Progenitor cell of endocrine pancreas (in vitro differentiated cells): ENCODE measurements at places on chromosomes 3 and 15.

- DNase-seq: no peak
Observed at GRCh38 chr15:38050529-38051448, 116.3 kb downstream of the TMCO5A start.

DNA sequence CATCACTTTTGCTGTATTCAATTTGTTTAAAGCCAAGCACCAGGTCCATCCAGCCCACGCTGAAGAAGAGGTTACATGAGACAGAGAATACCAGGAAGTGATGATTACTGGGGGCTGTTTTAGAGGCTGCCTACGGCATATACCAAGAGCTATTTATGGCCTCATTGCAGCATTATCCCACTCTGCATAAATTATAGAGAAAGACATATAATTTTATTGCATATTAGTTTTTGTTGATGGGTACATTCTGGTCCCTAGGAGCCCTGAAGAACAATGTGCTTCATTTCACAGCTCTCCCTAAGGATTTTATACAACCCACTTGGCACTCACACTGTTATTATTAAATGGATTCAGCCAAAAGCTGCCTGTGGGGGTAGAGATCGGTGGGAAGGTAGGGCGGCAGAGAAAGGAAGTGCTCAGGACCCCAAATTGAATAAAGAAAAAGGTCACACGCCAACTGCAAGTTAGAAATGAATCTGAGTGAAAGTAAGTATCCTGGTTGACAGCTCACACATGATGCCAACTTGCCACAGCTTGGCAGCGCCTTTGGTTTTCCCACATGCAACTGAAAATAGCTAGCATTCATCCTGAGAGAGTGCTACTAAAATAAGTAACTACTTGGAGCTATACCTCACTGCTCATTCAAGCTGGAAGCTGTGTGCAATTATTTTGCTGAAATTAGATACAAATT is 73.7 kb downstream of the CCNL1 start:
- DNase-seq: no peak

DNA sequence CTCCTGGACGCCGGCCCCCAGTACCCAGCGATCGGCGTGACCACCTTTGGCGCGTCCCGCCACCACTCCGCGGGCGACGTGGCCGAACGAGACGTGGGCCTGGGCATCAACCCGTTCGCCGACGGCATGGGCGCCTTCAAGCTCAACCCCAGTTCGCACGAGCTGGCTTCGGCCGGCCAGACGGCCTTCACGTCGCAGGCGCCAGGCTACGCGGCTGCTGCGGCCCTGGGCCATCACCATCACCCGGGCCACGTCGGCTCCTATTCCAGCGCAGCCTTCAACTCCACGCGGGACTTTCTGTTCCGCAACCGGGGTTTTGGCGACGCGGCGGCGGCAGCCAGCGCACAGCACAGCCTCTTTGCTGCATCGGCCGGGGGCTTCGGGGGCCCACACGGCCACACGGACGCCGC is 956 bp downstream of the ZIC1 start:
- DNase-seq: no peak

GRCh38 chr15:70056091-70056680 is 41.5 kb downstream of the TLE3 start:
- DNase-seq: no peak

DNA sequence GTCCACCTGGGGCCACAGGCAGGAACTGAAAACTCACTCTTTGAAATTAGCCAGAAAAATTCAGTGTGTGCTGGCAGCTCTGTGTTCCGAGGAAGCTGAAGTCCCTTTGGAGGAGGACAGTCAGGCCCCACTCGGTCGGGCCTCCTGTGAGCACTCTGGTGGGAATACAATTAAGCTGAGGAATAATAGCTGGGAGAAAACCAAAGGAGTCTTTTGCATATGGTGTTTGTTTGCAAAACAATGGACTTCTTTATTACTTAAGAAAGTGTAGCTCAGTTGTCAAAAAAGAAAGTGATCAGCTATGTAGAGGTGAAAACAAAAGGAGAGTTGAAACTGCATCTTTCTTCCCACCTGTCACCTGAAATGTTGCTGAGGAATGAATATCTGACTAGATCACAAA is 202.5 kb downstream of the MEIS2 start:
- no peak for DNase-seq

- DNase-seq: no peak
Observed at GRCh38 chr3:43213631-43214030, 72.7 kb upstream of the SNRK start.

DNA sequence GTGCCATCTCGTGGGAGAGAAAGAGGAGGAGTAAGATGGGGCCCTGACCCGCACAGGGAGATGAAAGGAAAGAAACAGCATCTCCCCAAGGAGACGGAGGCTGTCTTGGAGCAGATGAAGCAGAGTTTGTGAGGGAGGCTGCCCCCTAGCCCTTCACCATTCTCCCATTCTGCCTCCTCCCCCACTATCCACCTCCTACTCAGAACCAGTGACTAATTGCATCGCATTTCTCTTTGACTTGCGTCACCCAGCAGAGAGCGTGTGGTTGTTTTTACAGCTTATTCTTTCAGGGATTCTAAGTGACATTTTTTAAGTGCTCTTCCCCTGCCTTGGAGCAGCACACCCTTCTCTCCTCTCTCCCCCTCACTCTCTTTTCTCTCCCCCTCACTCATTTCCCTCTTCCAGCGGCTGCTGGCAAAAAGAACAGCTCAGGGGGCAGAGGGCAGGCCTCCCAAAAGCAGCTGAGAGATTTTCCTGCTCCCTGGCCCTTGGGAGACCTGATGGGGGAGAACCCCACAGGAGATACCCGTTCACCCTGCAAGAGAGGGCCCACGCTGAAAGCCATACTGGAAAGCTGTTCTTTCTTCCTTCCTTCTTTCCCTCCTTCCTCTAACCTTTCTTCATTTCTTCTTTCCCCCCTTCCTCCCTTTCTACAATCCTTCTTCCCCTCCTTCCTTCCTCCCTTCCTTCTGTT is 91.8 kb downstream of the MRPL46 start:
- no peak for DNase-seq
